ENCODE measurements at places on chromosomes 12 and 14.

DNA sequence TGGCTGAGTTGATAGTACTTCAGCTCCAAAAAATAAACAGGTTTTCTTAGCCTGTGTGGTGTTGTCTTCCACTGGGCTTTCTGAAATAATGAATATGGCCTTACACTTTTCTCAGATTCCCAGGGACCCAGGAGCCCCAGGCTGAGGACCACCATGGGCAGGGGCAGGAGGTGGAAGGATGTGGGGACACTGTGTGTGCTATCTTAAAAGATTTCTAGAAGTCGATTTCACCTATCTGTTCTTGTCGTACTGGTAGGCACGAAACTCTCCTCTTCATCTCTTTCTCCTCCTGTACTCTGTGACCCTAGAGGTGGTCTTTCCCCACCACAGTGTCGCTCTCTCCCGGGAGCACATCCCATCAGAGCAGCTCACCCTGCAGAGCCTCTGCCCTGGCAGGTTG, 107.7 kb upstream of the FKBP4 start:
- DNase-seq = no peak

GRCh38 chr12:79373896-79374499, 316.8 kb downstream of the PAWR start:
- no peak for DNase-seq

DNA sequence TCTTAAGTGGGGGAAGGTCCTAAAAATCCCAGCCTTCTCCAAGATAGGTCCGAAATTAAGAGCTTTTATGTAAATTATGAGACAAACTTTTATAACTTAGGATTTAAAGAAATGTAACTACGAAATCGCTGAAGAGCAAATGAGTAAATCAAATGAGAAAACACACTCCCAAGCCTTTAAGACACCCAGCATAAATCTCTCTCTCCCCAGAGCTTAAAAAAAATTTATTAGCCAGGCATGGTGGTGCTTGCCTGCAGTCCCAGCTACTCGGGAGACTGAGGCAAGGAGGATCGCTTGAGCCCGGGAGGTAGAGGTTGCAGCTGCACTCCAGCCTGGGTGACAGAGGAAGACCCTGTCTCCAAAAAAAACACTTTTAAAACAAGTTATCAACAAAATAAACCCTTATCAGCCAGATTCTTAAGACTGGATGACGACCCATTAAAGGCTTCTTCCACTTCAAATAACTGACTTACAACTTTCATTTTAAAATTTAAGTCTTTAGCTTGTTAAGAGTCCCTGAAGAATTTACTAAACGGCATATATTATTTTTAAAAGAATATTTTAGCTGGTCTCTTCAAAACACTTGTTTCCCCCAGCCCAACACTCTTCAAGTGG, 3.2 kb downstream of the PTGES3 start:
- DNase-seq = no peak

GRCh38 chr12:66061557-66062289, 68.8 kb downstream of the LLPH start:
- DNase-seq = no peak

DNA sequence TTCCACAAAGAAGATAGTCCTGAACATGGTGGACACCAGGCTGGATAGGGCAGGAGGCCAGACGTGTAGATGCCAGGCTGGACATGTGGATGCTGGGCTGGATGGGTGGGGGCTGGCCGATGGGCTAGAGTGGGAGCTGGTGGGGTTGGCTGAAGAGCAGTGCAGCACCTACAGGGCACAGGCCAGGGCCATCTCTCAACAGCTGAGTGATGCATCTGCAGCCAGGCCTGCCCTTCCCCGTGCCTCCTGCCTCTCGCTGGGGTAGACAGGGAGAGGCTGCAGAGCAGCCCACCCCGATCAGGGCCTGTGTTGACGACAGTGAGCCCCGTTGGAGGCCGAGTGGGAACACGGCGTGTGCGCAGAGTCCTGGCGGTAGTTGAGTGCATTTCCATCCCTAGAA, 39.3 kb downstream of the EP400 start:
- DNase-seq = no peak

DNA sequence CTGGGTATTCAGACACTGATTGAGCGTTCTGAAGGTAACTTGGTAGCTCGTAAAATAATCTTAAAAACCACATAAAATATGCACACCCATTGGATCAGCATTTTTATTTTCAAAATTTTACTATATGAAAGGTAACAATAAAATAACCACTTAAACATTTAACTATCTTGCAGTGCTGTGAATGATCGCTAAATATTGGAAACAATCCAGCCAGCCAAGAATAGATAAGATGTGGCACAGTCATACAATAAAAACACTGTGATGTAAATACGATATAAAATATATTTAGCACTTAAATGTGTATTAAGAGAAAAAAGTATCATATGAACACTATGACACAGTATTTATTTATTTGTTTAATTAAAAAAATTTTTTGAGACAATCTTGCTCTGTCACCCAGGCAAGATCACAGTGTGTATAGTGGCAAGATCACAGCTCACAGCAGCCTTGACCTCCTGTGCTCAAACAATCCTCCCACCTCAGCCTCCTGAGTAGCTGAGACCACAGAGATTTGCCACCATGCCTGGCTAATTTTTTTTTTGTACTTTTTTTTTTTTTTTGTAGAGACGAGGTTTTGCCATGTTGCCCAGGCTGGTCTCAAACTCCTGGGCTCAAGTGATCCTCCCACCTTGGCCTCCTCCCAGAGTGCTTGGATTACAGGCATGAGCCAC, 39.4 kb downstream of the SDR9C7 start:
- DNase-seq = no peak

DNA sequence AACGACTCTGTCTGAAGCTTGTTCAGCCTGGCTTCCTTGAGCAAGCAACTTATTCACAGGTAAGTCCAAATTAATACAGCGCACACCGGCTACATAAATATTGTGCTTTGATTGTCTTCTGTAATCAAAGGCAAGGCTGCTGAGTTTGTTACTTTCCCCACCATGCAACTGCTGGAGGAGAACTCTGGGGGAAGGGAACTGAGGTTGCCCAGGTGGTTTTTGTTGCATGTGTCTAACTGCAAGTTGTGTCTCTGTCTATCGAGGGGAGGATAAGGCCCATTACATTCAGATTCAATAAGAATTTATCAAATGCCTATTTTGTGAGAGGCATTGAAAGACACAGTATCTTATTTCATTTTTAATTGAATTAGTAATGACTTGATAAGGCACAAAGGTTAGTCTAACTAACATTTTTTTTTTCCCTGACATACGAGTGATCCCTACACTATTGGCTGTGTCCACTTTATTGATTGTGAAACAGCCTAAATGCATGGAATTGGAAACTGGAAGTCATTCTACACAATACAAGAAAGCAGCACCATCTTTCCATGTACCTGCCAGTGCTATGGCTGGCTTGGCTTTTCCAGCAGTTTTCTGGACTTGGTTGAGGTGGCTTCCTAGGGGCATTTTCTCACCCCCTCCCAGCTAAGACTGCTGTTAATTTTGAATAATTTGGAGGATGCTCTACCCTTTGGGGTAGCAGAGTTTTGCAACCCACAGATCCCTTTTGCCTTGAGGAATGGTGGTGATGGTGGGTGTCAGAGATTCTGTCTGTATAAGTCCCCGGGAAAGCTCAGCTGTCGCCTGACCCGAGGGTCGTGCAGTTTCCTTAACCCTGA, 951 bp upstream of the CHST11 start:
- DNase-seq = no peak

- DNase-seq = peak; percentile 61
Measured at GRCh38 chr12:94100990-94101737, 47.2 kb upstream of the PLXNC1 start.

DNA sequence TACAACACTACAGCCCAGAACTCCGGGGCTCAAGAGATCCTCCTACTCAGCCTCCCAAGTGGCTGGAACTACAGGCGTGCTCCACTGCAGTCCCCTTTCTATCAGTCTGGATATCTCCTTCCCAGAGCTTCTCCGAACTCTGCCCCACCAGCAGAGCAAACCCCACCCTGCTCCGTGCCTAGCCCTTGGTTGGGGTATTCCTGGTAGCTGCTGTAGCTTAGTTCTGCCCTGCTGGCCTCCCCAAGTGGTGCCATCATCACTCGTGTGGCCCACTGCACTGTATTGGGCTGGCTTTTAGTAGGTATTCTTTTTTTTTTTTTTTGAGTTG, 9.5 kb downstream of the HSP90AA1 start:
- DNase-seq = no peak

- DNase-seq = no peak
Measured at GRCh38 chr12:119060847-119061796, 79.8 kb downstream of the SRRM4 start.

GRCh38 chr14:43308421-43309110, 1198.5 kb downstream of the FSCB start:
- DNase-seq = no peak

DNA sequence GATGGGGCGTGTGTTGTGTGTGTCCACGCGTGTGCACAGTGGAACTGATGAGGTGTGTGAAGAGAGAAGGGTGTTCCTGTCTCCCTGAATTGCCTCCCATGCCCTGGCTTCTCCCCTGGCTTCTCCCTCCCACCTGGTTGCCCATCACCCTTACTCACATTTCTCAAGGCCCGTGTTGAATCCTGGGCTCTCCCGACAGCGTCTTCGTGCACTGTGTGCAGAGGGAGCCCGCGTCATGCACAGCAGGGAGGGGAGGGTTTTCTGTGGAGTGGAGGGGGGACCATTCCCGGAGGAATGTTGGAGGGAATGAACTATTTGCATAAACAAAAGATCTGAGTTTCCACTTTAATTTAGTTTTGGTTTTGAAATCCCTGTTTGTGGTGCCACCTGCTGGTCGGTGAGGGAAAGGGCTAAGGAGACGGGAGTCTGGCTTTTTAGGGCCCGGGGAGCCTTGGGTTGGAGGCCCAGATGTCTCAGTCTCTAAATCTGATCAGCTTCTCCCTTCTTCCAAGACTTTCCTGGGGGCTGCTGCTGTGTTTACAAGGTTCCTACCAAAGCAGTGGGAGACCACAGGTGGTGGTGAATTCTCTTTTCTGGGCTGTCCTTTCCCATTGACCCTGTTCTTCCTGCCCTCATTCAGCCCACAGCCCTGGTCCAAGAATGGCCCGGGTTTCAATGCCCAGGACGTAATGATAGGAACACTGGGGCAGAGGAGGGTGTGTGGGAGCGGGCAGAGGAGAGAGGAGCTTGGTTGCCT, at the start of gene C1R:
Gene C1R (minus strand): TSS at position 217 of the 757 bp plus-strand sequence. CDS start 57 bp downstream, at position 160.
- DNase-seq = peak; percentile 56

GRCh38 chr12:41336041-41336549, 148.0 kb downstream of the PDZRN4 start:
- DNase-seq = no peak

DNA sequence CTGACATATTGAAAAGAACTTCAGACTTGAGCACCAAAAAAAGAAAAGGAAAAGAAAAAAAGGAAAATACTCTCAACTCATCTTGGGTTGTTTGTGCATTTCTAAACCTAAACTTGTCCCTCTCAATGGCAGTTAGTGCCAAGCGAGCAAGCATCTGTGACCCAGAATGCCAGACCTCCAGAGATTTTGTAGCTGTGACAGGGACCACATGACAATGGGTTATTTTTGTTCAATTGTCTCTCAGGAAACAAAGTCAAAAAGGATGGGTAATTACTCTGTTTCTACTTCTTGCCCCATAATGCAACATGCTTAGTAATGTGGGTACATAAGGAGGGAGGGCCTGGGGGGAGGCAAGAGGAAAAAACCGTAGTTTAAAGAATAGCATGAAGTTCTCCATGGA, 285.7 kb upstream of the RTL1 start:
- DNase-seq = no peak

DNA sequence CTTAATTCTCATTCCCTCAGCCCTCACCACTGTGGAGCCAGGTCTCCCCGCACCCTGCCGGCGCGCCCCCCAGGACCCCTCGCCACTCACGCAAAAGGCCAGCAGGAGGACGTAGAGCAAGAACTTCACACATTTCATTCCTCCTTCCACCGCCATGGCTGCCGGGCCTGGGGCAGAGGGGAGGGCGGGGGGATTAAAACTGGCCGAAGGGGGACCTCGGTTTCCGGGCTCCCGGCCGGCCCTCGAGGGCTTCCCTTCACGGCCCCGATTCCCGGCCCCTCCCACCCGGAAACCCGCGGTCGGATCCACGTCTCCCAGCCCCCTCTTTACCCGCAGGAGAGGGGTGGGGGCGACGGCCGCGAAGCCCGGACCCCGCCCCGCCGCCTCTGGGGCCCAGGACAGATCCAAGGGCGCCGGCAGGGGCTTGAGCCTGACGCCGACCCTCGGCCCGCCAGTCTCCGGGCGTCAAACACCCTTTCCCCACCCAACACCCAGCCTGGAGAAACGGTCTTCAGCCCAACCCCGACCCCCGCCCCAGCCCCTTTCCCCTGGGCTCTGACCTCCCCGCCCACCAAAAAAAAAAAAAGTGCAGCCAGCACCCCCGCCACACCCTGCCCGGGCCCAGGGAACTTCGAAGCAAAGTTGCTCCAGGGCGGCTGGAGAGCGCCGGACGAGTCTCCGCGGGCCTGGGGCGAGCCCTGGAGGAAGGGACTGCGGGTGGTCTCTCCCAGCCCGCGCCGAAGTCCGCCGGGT, 447 bp downstream of the CD63 start:
- no peak for DNase-seq

DNA sequence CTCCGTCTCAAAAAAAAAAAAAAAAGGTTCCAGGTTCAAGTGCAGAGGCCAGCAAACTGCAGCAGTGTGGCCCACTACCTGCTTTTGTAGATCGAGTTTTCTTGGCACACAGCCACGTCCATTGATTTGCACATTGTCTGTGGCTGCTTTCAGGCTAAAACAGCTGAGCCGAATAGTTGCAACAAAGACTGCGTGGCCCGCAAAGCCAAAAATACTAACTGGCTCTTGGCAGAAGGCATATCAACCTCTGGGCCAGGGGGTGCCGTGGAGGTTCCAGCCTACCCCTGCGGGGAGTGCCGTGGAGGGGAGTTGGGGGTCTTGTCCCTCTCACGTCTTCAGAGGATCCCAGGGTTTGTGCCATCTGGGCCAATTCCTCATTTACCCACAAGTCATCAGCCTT, 170.1 kb downstream of the ADGRD1 start:
- DNase-seq = no peak

DNA sequence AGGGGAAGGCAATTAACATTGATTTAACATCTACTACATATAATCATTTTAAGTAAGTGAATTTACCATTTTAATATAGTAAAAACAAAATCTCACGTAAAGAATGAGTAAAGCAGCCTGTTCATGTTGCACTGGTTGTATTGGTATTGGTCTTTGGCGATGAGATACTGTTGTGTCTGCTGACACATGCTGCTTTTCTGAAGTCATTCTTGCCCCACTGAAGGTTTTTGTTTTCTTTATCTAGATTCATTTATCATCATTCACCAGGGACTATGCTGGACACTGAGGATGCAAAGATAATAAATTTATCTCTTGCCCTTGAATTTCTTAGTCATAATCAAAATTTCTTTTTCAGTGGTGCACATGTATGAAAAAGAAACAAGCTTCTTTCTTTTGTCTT, 246.2 kb upstream of the NPAS3 start:
- DNase-seq = no peak

- DNase-seq = no peak
Measured at GRCh38 chr12:10189653-10190052, 10.8 kb downstream of the TMEM52B start.

Data from GM12892 (cell line).